ENCODE measurements at places on chromosomes 11 and 22.

DNA sequence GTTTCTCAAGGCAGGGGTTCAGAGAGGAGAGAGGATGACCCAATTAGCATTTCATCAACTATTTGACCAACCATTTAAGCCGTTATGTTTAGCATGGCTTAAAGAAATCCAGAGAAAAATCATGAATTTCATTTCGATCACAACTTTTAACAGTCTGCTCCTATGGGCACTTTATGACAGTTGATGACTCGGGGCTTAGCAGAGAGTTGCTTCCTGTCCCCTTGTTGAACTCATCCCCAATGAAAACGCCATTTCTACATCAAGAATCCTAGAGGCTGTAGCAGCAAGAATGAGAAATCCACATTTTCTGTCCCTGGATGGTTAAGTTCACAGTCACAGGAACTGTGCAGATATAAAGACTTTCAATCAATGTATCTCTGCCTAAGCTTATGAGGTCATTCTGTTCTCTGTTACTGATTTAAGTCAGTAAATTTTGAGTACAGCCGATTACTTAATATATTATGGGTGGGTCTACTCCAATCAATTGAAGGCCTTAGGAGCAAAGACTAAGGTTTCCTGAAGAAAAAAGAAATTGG, 81.1 kb downstream of the BDNF start:
- DNase-seq, result no peak

- no peak for DNase-seq
Measured at GRCh38 chr11:13629779-13630178, 38.7 kb upstream of the FAR1 start.

DNA sequence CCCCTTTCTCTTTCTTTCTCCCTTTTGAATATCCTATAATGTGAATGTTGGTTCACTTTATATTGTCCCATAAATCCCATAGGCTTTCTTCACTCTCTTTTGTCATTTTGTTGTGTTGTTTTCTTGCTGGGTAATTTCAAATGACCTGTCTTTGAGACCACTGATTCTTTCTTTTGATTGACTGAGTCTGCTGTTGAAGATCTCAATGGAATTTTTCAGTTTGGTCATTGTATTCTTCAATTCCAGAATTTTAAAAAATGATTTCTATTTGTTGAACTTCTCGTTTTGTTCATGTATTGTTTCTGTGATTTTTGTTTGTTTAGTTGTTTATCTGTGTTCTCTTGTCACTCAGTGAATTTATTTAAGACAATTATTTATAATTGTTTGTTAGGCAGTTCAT, 17.5 kb upstream of the FZD4 start:
- no peak for DNase-seq

DNA sequence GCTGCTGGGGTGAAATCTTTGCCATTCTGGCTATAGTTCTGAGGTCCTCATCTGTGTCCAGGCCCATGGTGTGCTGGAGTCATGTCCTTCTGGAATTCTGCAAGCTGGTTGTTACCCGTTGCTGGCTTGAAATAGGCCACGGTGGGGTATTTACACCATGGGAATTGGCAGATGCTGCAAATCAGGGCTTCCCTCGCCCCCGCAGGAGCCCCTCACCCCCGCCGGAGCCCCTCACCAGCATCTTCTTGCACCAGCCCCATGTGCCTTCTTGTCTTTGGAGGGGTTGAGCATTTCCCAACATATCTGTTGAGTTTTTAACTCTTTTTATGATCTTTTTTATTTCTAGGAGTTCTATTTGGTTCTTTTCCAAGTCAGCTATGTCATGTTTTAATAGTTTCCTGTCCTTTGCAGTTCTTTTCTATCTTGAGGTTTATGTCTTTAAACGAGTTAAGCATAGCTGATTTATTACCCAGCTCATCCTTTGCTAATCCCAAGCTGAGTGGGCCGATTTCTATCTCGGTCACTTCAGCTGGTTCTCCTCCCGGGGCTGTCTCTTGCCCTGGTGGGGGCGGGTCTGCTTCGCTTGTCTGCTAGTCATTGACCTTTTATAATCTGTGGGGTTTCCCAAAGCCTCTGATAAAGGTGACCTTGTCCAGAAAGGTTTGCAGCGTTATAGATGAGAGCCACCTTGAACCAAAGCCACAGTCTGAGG, 17.6 kb downstream of the ANO1 start:
- no peak for DNase-seq

DNA sequence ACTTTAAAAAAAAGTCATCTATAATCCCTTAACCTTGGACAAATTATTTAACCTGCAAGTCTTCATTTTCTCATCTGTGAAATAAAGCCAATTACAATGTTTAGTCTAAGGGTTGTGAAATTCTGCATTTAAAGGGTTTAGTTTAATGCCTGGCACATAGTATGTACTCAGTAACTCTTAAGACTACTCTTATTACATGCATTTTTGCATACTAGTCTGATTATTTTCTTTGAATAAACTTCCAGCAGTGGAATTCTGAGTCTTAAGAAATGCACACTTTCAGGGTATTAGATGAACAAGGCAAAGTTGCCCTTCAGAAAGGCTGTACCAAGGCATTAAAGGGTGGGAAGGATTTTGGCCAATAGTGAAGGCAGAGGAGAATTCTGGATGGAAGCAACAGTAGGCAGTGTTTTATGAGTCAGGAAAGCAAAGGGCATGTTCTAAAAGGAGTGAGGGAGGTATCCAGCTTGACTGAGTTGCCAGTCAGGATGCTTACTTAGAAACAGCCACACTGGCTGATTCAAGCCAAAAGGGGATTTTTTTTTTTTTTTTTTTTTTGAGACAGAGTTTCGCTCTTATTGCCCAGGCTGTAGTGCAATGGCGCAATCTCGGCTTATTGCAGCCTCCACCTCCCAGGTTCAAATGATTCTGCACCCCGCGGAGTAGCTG, 50.5 kb downstream of the SWAP70 start:
- no peak for DNase-seq

DNA sequence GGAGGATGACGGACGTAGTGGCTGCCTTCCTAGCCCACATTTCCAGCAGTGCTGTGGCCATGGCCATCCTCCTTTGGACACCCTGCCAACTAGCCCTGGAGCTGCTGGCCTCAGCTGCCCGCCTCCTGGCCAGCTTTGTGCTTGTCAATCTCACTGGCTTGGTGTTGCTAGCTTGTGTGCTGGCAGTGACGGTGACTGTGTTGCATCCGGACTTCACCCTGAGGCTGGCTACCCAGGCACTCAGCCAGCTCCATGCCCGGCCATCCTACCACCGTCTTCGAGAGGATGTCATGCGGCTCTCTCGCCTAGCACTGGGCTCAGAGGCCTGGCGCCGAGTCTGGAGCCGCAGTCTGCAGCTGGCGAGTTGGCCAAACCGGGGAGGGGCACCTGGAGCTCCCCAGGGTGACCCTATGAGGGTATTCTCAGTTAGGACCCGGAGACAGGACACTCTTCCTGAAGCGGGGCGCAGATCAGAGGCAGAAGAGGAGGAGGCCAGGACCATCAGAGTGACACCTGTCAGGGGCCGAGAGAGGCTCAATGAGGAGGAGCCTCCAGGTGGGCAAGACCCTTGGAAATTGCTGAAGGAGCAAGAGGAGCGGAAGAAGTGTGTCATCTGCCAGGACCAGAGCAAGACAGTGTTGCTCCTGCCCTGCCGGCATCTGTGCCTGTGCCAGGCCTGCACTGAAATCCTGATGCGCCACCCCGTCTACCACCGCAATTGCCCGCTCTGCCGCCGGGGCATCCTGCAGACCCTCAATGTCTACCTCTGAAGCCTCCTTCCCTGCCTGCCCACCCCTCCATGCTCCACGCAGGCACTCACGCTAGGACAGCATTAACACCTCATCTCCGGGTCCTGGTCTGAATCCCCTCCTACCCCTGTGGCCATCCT, 1.6 kb downstream of the RNF26 start:
- no peak for DNase-seq

GRCh38 chr11:95289378-95290101, 58.5 kb upstream of the SESN3 start:
- no peak for DNase-seq

- DNase-seq, result no peak
Measured at GRCh38 chr11:111846063-111846462, 25.3 kb downstream of the ALG9 start.

- no peak for DNase-seq
Measured at GRCh38 chr11:17382046-17382728, 6.3 kb downstream of the KCNJ11 start.

- DNase-seq, result no peak
Measured at GRCh38 chr11:66465373-66466224, 1.1 kb upstream of the PELI3 start.
